ENCODE measurements at places on chromosomes 3 and 15.

- no peak for DNase-seq
Measured at GRCh38 chr3:170499562-170500156, 81.0 kb downstream of the CLDN11 start.

GRCh38 chr3:167318996-167319615, 61.0 kb downstream of the ZBBX start:
- no peak for DNase-seq

- no peak for DNase-seq
Measured at GRCh38 chr3:16289144-16289889, 24.3 kb downstream of the OXNAD1 start.

DNA sequence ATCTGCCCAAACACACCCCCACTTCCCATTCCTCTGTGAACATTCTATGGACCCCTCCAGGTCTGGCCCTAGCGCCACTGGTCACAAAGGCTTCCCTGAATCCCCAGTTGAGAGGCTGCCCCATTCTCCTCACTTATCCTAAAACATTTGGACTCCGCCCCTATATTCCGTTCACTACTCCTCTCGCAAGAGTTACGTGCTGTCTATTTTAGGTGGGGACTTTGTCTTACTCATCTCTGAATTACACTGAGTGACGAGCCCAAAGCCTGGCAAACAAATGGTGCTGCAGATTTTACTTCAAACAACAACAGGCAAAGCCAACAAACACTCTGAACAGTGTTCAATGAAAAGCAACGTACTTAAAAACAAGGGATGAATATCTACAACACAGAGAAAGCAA, 14.5 kb downstream of the PCSK6 start:
- no peak for DNase-seq

DNA sequence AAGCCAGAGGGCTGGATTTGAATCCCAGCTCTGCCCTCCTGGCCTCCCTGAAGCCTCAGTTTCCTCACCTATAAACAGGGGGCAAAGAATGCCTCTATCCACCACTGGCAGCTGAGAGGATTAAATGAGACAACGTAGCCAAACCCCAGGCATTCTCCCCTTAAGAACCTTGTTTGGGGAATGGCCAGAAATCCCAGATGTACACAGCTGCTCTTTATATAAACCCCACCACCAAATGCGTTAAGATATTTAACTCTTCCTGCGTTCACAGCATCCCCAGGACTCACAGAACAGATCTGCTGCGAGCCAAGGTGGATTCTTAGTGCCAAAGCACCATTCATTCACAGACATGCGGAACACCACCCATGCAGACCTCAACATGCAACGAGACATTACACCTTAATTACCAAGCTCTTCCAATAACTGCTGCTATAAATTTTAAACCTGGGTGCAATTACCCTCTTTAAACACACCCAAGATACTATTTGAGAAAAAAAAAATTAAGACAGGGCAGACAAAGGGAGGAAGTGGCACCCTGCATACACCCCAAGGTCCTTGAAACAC, 5.2 kb downstream of the TLE3 start:
- DNase-seq = no peak

Data from epithelial cell of proximal tubule (primary cell).